ENCODE measurements at places on chromosomes 4 and X. TPM values are rescaled to one million over a fixed set of nuclear protein-coding genes. Genes with fewer than 3 reads are reported as not detected.

The ZFP42 gene
- 0.13 TPM for total RNA-seq

The LDOC1 gene
- total RNA-seq: not detected

The PNMA5 gene
- not detected for total RNA-seq

The PIR gene
- total RNA-seq: 5.0 TPM

The MAOB gene
- not detected for total RNA-seq

The MCF2 gene
- 0.36 TPM for total RNA-seq

The IQSEC2 gene
- 0.23 TPM for total RNA-seq

The SOD3 gene
- total RNA-seq: not detected

The DDIT4L gene
- 0.08 TPM for total RNA-seq

- DNase-seq: no peak
Measured at GRCh38 chrX:2965965-2966364, 36.8 kb upstream of the ARSD start.

DNA sequence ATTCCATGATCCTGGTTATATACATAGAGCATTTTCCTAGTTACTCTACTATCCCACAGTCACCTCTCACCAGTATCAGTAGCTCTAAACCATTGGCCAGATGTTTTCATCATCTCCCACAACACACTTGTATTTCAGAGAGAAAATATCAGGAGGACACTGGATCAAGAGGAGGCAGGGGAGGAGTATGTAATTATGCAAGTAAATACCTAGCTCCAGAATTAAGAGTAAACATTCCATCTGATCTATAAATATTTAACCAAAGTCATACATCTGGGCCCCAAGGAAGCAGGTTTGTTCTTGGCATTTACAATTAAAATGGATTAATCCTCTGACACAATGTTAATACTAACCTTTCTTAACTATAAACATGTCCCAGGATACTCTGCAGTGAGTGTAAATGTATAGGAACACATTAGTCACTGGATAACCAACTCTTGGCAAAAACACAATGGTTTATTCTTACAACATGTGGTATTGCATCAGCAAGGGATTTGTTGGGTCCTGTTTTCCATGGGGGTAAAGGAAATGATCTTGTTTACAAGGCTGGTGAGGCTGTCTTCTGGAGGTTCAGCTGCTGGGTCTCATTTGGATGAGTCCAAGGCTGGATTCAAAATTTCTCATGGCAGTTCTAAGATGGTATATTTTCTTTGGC lies 170.1 kb downstream of the ATG4A start:
- no peak for DNase-seq

GRCh38 chr4:8303485-8304281 lies 34.1 kb downstream of the HTRA3 start:
- no peak for DNase-seq

DNA sequence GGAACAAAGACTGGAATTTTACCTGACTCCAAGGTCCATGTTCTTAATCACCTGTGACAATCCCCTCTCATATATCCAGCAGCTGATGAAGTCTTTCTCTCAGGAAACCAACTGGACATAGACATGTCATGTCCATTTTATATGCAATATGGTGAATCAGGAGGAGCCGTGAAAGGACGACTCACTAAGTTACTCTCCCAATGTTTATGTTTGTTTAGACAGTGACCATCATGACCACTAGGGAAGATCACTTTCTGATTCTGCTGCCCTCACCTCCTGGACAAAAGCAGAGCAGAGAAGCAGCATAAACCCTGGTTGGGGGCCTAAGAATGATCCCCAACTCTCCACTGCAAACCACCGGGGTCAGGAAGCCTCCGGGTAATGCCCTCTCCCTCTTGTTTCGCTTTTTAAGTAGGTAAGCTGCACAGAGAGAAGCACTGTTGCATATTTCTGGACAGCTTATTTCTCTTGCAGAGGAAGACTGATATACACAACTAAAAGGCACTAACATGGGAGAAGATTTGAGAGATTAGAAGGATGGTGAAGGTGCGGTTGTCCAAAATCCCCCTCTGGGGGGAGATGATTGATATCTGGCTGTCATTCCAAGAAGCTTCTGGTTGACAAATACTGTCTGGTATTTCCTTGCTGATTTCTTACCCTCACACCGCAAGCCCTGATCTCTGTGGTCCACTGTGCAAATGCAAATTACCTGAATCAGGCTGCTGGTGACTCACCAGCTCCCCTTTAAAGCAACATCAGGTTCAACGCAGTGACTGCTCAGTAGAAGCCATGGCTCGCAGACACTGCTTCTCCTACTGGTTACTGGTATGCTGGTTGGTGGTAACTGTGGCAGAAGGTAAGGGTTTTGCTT lies at the start of gene ODAPH:
Gene ODAPH (plus strand): TSS at position 773 of the 871 bp plus-strand sequence. CDS start 17 bp downstream, at position 790.
- DNase-seq: peak; percentile 42

GRCh38 chr4:81799371-81799770 lies 327.7 kb upstream of the RASGEF1B start:
- DNase-seq: no peak

- DNase-seq: no peak
Measured at GRCh38 chr4:88366460-88366859, 12.2 kb upstream of the HERC6 start.

- DNase-seq: no peak
Measured at GRCh38 chrX:2299871-2300270, 200.9 kb downstream of the DHRSX start.

- DNase-seq: no peak
Measured at GRCh38 chr4:40731361-40731760, 18.4 kb upstream of the NSUN7 start.

GRCh38 chrX:15430076-15430475 lies 45.9 kb upstream of the VEGFD start:
- no peak for DNase-seq

DNA sequence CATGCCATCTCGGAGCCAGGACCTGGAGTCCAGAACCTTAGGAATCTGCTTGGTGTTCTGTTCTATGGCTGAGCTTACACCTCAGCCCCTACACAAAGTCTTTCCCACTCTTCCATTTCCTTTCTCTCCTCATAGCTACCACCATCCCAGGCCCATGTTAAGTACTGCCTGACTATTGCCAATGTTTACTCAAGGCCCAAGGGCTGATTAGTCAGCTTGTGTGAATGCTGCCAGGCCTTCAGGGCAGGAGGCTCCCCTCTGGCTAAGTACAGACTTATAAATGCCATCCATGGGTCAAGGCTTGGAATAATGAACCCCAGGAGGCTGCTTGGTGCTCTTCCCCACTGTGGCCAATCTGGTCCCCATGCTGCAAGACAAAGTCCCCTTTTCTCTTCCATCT lies 411.6 kb upstream of the MAGEB18 start:
- DNase-seq: no peak

DNA sequence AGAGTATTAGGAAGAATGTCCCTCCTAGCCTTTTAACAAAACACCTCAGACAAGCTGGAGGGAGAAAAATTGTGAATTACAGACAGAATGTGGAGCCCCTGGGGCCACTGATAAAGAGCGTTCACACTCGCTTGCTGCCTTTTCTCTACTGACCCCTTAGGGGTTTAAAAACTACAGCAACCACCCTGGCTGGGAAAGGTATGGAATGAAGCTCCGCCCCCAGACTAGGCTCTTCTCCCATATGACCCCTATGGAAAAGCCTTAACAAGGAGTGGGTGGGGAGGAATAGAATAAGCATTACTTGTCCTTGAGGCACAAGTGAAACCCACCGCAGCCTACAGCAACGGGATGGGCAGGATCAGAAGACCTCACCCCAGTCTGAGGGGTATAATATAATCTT lies 26.3 kb downstream of the ANKRD50 start:
- DNase-seq: no peak

GRCh38 chrX:97126020-97126419 lies 242.3 kb downstream of the RPA4 start:
- DNase-seq: no peak

- DNase-seq: no peak
Measured at GRCh38 chr4:76965866-76966579, 16.5 kb downstream of the SEPTIN11 start.

DNA sequence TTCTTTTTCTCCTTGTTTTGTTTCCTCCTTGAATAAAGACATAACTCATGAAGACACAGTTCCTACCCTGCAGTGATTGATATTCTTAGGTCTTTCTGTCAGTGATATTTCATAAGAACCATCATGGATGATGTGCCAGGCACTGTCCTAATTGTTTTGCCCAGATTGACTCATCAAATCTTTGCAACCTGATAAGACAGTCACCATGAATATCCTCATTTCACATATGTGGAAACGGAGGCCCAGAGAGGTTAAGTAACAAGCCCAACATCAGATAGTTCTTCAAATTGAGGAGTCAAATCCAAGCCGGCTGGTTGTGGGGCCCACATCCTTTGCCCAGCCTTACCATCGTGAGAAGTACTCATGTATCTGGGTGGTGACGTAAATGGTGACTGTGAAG lies 69.9 kb downstream of the SEL1L3 start:
- DNase-seq: no peak

DNA sequence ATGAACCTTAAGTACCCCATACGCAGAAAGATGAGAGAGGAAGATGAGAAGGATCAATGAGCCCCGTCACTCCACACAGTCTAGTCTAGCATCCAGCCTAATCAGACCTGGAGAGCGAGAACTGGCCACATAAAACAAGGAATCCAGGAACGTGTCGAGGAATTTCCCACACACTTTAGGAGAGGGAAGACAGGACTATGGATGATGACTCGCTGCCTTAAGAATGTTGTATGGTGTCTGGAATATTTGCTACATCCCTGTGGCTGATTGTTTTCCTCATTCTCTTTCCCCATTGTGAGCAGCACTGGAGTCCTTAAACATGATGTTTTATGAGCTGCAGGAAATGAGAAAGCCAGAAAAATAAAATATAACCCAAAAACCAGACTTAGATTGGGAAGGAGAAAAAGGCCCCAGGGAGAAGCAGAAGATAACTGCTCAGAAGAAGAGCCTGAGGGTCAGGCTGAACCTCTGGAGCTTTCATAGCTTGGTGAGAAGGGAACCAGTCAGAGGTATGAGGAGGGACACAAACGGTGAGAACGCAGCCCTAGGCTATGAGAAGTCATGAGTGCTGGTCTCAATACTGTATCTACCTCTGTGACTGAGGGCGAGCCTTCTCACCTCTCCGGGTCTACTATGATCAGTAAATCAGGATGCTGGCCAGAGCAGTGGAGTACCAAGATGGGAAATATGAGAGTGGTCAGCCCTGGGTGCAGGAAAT lies 139.5 kb upstream of the NOCT start:
- no peak for DNase-seq

GRCh38 chr4:6217716-6218381 lies 17.5 kb upstream of the JAKMIP1 start:
- peak; percentile 45 for DNase-seq

GRCh38 chr4:81454948-81455347 lies 16.8 kb downstream of the RASGEF1B start:
- no peak for DNase-seq

- no peak for DNase-seq
Measured at GRCh38 chr4:108111781-108112180, 57.0 kb downstream of the LEF1 start.

DNA sequence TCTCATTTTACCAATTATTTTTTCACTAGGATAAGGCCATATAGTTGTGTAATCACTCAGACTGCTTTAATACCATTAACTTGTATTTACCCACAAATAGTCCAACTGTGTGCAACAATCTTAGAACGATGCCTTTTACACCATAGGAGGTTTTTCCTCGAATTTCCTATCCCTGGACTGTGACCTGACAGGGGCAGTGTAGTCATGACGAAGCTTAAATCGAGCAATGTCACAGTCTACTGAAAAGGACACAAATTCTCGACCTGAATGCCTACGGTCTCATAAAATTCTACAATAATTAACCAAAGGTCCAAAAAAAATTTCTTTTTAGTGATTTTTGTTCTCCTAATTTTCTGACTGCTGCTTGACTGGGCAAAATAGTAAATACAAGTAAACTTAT lies 208.9 kb downstream of the ADAMTS3 start:
- DNase-seq: no peak

GRCh38 chr4:99857307-99857706 lies 36.9 kb downstream of the LAMTOR3 start:
- no peak for DNase-seq

GRCh38 chr4:71004281-71004851 lies 10.9 kb downstream of the DCK start:
- DNase-seq: no peak

DNA sequence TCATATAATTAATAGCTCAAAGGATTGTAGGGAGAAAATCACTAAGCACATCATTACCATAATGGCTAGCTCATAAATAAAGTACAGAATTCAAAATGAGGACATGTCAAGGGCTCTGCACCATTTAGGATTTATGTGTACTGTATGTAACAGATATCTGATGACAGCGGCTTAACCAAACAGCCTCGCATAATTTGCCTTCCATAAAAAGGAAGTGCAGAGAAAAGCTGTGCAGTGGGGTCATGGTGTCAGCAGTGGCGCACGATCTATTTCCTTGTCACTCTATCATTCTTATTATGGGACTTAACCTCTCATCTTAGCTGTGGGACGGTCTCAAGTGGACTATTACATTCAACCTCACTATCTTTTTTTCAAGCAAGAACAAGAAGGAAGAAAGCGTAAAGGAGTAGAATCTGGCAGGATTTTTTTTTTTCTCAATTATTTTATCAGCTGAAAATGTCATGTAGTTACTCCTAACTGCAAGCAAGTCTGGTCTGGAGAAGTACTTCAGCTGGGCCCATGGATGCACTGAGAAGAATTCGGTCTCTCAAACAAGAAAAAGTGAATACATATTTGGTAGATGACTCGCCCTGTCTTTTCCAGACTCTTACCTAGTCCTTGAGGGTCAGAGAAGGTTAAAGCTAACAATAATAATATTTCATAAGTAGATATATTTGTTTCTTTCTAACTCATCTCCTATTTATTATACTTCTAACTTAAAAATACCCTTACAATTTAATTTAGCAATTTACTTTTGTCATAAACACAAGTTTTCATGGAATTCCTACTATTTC lies 94.6 kb downstream of the COX18 start:
- no peak for DNase-seq

- no peak for DNase-seq
Measured at GRCh38 chr4:184548648-184549341, 74.4 kb upstream of the IRF2 start.

- no peak for DNase-seq
Measured at GRCh38 chr4:38692421-38692820, 28.4 kb downstream of the KLF3 start.

- no peak for DNase-seq
Measured at GRCh38 chr4:14233126-14233525, 605.6 kb upstream of the BOD1L1 start.

GRCh38 chr4:61853041-61853440 lies 652.9 kb downstream of the ADGRL3 start:
- no peak for DNase-seq

GRCh38 chr4:35548921-35549320 lies 695.4 kb downstream of the ARAP2 start:
- DNase-seq: no peak

GRCh38 chr4:87317527-87317926 lies 5.2 kb downstream of the HSD17B13 start:
- DNase-seq: no peak

Data from GM12878 (cell line).